Suppressor macrophage treated with lipopolysaccharide for 4 hours (primary cell): ENCODE measurements at places on chromosomes 3 and 15.

DNA sequence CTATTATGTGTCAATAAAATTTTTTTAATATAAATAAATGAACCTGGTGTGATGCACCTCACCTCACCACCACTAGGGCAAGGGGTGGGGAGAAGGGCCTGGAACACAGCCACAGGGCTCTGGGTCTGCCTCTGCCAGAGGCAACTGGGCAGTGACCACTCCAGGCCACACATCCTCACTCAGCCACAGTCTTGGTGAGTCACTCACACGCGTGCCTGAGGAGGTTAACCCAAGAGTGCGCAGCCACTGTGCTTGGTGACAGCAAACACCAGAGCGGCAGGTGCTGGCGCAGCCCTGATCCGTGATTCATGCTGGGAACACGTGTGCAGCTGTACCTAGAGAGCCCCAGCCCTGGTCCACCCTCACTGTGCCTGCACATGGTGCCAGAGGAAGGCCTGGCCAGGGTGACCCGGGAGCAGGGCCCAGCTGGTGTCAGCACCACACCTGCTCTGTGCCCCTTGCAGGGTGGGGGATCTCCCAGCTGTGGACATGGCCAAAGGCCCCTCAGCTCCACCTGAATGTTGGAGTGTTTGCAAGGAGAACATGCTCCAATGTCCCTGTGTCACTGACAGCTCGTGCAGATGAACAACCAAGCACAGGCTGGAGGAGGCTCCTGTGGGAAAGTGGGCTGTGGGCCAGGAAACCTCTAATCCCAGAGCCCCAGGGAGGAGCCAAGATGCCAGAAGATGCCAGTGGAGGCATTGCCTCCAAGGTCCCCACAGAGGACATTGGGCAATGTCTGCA, 2.1 kb downstream of the SLC41A3 start:
- DNase-seq: peak; percentile 7

GRCh38 chr3:193499801-193500485, 54.8 kb downstream of the ATP13A4 start:
- DNase-seq: no peak

DNA sequence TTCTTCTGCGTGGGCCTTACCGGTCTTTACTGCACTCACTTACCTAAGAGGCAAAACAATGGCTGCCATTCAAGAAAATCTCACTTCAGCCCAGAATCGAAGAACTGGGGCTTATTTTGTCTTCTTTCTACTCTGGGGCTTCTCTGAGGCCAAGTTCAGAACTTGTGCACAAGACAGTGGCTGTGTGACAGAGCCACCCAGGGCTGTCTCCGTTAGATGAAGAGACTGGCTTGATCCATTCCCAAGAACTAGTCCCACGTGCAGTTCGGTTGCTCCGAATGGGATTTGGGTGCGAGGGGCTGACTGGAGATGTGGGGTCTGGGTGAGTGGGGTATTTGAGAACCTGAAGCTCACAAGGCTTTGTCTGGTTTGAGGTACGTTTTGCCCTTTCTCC, 795 bp upstream of the TCF12 start:
- DNase-seq: no peak

DNA sequence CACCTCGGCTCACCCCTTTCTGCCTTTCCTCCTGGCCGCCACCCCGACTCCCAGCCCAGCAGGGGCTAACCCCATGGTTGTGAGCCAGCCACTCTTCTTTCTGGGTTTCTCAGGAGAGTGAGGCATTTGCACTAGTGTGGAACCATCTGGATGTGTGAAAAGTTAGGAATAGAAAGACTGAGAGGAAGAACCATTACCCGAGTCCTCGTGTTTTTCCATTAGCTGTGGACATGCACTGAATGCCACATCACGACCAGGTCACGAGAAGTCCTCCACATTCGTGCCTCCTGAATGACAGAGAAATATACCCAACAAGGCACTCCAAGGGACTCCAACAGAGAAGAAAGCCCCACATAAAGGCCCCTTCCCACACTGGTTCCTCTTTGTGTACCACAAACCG, 18.0 kb upstream of the RAD18 start:
- DNase-seq: no peak

DNA sequence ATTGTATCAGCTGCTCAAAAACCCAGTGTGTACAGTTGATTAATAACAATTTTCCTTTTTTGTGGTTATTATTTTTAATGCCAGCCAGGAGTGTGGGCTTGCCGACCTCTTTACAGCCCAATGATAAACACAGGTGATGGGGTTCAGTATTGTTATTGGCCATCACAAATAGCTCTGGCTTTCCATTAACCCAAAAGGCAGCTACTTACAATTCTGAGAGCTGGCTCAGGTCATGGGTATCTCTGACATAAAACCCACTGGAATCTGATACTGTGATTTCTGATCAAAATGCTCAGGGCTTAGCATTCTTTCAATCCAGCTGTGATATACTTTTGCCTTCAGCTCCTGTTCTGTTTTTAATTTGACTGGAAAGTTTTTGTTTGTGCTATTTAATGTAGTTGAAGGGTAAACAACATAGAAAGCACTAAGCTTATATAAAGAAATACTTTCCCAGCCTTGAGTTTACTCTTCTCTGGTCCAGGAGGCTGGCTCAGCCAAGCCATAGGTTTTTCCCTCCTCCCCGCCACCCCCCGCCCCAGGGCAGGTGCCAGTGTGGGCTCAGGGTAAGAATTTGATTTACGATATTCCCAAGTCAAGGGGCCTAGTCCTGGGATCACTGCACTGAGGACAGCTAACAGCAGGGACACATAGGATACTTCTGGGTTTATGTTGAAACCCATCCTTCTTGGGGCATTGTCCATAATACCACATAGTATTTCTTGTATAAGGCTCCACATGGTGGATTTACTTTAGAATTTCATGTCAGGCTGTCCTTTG, 54.0 kb upstream of the MYZAP start:
- no peak for DNase-seq

DNA sequence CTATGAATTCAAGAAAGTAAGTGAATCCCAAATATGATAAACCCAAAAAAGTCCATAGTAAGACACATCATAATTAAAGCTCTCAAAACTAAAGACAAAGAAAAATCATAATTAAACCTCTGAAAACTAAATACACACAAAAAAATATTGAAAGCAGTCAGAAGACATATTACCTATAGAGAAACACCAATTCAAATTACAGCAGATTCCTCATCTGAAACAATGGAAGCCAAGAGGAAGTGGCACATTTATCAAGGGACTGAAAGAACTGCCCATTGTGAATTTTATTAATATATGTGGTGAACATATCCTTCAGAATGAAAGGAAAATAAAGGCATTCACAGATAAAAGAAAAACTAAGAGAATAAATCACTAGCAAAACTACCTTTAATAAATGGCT, 128.2 kb downstream of the SCAPER start:
- no peak for DNase-seq

- DNase-seq: no peak
Observed at GRCh38 chr3:19334120-19334519, 185.8 kb downstream of the KCNH8 start.

DNA sequence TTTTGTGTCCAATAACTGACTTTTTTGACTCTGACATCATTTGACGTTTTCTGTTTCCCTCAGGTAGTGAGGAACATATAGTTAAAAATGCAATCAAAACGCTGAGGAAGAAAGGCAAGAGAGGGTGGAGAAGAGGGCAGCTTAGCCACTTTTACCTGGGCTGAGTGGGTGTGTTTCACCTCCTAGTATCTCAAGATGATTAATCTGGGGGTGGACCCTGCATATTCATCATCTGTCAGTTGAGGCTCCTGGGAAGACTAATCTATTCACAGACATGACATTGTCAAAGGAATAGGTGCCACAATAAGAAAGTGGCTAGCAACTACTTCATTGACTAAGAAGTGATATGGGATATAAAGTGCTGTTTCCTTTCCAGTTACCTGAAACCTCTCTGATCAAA, 331.5 kb upstream of the RARB start:
- no peak for DNase-seq

GRCh38 chr15:98875309-98875708, 132.3 kb downstream of the PGPEP1L start:
- peak; percentile 42 for DNase-seq

DNA sequence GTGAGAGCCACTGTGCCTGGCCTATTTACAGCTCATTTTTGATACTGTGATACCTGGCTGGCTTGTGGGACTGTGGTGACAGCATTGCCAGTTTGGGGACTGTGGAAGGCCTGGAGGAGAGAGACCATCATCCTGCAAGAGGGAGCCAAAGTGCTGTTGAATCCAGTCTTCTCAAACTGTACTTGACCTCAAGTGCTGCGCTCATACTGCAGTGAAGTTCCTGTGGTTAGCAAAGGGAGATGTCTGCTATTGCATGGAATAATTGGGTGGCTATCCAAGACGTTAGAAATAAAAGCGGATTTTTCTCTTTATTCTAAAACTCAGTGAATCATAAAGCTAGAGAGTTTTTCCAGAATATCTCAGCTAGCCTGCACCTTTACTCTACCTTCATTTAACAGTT, 83.4 kb downstream of the CCK start:
- no peak for DNase-seq

DNA sequence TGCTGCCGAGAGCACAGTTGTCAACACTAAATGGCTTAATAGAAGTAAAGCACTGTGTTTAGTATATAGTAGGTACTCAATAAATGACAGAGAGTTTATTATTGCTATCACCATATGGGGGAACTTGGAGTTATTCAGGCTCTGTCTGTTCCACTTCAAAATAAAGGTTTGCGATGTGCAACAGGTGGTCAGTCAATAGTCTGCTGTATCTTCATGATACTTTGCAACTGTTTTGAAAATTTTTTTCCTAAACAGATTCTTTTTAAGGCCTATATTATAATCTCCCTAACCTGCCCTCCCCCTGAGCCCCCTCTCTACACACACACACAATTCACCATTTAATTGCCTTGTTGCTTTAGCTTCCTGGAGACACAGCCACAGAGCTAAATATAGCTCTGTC, 164.7 kb upstream of the NR2F2 start:
- no peak for DNase-seq

DNA sequence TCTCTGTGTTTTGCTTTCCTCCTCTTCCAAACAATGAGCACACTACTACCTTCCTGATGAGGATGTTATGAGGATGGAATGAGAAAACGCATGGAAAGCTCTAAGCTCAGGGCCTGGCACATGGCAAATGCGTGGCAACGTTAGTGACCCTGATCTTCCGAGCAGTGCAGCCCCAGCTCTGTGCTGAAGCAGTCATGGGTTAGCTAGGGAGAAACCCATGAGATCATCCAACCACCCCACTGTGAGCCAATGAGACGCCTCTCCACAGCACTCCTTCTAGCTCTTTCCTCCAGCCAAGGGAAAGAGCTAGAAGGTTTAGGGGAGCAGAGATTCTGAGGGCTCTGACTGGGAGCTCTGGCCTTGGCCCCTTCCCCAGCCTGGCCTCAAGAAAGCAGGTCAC, 4.5 kb downstream of the CPN2 start:
- DNase-seq: peak; percentile 43

DNA sequence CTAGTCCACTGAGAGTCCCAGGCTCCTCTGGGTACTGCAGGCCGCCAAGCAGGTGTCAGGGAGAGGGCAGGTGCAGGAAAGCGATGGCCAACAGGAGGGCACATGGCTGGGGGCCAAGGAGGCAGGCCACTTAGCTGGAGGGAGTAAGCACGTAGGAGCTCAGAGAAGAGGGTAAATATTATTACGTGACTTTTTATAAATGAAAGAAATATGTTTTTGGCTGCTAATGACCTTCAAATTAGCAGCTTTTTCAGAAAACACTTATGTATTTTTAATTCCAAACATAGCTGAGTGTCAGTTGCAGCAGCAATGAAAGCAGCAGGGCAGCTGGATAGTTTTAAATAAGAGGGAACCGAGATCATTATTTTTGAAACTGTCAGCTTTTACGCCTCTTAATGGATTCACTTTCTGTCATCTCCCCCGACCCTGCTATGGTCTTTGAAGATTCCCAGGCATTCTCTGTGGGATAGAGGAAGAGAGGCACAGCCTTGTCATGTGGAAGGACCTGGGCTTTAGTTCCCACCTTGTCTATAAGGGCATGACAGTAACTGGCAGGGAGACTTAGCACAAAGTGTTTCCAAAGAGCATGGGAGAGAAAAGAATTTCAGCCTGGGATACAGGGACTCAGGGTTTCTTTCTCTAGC, 477.1 kb downstream of the EPHB1 start:
- DNase-seq: no peak

DNA sequence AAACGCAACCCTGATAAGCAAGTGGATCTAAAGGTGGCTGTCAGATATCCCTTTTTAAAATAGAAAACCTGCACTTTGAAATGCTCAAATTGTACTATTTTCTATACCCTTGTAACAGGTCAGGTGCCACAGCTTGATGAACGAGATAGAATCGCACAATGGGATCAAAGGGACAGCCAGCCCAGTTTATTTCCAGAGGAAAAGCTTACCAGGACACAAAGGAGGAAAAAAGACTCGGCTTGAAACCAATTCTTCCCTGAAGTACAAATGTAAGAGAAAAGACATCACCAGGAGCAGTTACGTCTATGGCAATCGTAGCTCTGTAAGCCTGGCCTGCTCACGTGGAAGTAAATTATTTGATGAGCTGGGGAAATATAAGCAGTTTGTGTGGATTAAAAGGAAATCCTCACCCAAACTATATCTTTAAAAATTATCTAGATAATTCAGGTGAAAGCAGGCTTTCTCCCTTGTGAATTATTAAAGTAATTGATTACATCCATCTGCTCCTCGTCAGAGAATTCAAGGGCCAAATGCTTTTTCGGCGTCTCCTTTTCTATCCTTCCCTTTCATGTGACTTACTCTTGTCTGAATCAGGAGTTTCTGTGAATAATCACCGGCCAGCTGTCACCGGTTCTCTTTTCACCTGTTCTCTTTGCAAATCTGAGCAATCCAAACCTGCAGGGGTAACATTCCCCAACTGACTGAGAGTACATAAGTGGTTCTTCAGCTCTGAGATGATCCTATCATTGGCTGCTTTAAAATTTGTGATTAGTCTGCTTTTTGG, 339.2 kb upstream of the ONECUT1 start:
- no peak for DNase-seq

DNA sequence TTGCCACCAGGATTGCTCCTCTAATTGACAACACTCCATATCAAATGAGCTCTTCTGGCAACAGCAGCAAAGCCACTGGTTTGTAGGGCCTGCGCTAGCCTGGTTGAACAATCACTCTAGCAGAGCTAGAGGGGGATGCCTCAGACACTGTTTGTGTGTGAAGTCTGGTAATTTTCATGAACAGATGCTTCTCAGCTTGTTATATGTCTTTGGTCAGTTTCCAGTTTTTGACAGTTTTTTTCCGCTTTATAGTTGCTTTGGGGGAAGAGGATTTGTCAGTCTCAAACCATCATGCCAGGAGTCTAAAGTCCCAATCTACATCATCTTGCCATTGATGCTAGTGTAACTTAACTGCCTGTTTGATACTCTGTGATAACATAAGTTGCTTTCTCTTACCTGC, 136.0 kb downstream of the HCN4 start:
- no peak for DNase-seq

- no peak for DNase-seq
Observed at GRCh38 chr15:50238255-50238654, 27.3 kb downstream of the HDC start.
